GM04504 (cell line): ENCODE measurements at places on chromosomes 13 and 19.

- DNase-seq, result no peak
Measured at GRCh38 chr13:38753878-38754277, 67.0 kb downstream of the FREM2 start.

DNA sequence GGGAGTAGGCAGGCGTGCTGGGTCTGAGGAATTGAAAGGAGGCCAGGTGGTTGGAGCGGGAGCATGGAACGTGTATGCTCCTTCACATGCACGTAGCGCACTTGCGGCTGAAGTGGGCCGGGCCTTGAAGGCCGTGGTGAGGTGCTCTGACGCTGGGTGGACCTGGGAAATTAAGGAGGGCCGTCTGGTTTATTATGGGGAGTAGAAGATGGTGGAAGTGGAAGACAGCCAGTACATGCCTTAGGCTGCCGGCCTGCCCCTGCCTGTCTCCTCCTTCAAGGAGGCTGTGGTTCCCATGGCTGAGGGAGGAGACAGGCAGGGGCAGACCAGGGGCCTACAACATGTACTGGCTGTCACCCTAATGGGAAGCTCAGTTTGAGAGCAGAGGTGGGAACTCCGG lies 23.9 kb downstream of the GATAD2A start:
- DNase-seq, result no peak

DNA sequence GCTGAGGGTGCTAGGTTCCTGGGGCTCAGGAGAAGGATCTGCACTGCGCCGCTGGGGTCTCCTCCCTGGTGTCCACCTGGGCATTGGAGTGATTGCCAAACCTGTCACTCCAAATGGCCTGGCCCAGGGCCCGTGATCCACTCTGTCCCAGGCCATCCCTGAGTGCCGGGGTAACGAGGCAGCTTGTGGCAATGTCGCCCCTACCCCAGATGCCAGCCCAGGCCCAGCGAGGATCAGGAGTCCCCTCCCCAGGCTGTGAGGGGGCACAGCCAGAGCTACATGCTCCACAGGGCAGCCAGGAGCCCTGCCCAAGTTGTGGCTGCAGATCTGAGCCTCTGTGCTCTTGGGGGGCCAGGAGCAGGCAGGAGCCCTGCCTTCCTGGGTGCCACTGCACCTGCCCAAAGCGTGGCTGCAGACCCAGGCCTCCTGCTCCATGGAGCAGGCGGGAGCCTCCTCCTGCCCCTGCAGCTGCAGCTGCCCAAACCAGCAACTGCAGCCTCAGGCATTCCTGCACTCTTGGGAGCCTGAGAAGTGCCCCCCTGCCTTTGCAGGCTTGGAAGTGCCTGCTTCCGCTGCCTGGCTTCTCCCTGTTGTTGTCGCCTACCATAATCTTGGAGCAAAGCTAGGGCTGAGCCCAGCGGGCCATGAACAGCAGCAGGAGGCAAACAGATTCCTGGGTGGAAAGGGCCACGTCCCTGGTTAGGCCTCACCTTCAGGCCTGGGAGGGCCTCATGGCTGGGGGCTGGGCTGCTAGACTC lies 4.6 kb downstream of the IGFL4 start:
- no peak for DNase-seq

GRCh38 chr19:34319785-34320184 lies 45.2 kb upstream of the GPI start:
- DNase-seq, result no peak

DNA sequence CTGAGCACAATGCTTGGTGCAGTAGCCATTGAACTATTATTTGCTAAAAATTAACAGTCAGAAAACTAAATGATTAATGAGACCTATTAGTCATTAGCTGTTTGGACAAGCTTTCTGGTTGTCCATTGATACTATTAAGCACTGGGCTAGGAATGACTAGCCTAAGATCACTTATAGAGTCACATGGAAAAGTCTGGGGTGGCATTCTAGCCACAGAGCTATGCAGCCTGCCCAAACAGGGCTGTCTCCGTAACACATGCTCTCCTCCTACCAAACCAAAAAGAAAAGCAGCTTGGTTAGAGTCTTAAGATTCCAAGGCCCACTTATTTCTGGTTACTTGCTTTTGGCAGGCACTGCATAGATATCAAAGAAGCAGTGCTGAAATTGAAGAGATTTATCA lies 193.5 kb upstream of the NBEA start:
- DNase-seq, result no peak

DNA sequence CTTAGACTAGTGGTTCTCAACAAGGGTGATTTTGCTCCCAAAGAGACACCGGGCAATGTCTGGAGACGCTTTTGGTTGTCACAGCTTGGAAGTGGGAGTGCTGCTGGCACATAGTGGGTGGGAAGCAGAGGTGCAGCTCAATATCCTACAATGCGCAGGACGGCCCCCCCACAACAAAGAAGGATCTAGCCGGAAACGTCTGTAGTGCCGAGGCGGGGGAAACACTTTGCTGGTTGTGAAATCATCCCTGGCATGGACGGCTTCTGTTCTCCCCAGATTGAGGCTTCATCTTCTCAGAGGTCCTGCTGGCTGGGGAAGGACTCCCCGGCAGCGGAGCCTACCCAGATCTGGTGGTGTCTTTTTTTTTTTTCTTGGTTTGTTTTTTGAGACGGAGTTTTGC lies 13.4 kb upstream of the SYT5 start:
- DNase-seq, result no peak

DNA sequence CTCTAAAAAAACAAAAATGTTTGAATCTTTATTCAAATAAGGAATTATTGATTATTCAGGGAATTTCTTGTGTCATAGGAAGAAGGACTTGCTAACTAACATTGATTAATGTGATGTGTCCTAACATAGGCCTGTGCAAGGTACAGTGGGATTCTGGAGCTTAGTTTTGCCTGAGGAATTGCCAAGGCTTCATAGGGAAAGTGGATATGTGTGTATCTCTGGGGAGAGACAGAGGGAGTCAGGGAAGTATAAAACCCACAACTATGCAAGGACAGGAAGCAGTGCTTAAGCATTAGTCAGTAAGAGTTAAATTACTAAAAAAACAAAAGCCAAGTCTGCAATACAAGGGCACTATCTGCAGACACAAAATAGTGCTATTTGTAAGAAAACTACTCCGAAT lies 59.6 kb downstream of the WDFY2 start:
- peak; percentile 66 for DNase-seq

GRCh38 chr19:2210206-2210605 lies 25.9 kb downstream of the PLEKHJ1 start:
- no peak for DNase-seq
